Neural progenitor cell (in vitro differentiated cells): ENCODE measurements at places on chromosomes 2 and 18.

GRCh38 chr2:148642891-148643416 lies 1.6 kb upstream of the EPC2 start:
- no peak for DNase-seq

DNA sequence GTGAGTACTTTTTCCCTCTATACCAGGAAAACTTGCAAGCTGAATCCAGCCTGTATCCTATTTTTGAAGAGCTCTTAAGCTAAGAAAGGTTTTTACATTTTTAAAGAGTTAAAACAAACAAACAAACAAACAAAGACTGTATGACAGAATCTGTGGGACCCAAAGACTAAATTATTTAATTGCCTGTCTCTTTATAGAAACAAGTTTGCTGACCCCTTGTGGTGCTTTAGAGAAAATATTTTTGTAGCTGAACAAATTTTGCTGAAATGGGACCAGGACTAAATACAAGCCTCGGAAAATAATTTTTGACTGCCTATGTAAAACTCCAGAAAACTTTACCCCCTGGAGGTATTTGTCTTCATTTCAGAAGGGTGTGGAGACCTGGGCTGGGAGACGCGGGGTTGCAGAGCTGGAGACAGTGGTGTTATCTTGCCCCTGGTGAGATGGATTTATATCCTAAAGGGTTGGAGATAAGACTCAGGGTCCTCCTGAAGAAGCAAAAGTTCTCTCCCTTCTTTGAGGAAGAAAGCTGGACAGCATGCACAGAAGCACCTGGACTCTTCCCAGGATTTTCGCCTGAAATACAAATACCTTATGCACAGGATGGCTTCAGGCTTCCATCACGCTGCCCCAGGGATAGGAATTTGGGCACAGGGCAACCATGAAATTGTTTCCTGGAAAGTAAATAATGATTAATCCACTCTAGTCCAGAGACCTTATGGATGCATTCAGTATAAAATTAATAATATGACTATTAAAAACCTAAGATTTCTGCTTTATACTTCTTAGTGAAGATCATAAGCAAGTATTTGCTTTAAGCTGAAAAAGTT lies 54.3 kb downstream of the TMX3 start:
- peak; percentile 72 for DNase-seq

GRCh38 chr2:130899306-130899705 lies 62.6 kb downstream of the ARHGEF4 start:
- DNase-seq, result no peak

- no peak for DNase-seq
These were observed 180.3 kb downstream of the ANKRD44 start for GRCh38 chr2:197130318-197130717.

DNA sequence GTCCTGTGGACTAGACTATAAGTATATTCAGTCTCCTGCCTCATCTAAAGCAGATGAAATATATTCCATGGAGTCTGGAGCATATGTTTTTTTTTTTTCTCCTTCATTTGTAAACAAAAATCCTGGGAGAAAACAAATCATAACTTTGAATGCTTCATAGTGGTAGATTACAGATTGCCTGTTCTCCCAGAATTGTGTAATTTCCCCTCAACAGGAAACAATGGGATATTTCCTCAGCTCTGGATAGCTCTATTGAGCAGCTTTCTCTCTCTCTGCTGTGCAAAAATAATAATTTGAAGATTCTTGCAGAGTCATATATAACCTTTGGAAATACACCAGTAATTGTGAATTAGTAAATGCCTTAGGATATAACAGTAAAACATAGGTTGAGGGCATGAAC lies 1406.6 kb upstream of the ACVR2A start:
- no peak for DNase-seq

DNA sequence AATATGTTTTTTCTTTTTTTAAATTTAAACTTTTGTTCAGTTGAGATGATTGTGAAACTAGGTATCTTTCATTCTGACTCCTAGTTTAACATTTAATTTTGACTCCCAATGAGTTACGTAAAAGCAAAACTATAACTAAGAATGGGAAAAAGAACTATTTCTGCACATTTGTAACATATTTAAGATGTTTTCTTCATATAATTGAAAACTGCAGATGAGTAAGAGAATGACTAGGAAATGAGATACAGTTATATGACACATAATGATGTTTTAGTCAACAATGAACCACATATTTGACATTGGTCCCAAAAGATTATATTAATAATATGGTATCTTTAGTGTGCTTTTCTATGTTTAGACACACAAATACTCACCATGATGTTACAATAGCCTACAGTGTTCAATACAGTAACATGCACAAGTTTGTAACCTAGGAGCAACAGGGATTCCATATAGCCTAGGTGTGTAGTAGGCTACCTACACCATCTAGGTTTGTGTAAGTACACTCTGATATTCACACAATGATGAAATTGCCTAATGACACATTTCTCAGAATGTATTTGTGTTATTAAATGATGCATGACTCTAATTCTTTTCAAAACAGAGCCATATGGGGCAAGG lies 12.6 kb downstream of the ERMN start:
- no peak for DNase-seq

GRCh38 chr2:56202381-56203121 lies 18.8 kb downstream of the CCDC85A start:
- DNase-seq, result no peak

- DNase-seq, result peak; percentile 82
These were observed 141.8 kb downstream of the CTIF start for GRCh38 chr18:48680339-48681250.

DNA sequence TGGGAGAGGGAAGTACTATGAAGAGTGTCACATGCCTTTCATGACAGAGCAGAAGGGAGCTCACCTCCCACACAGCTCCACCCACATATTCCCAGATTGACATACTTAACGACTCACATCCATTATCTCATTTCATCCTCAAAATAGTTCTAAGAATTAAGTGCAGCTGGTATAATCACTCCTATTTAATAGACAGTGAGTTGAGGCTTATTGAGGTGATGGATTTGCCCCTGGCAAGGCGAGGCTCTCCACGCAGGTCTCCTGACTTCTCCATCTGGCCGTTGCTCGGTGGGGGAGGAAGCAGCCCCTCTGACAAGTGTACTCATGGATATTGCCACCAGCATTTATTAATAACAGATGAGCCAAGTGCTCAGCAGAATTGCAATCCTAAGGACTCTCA lies 81.4 kb downstream of the TGOLN2 start:
- DNase-seq, result no peak

DNA sequence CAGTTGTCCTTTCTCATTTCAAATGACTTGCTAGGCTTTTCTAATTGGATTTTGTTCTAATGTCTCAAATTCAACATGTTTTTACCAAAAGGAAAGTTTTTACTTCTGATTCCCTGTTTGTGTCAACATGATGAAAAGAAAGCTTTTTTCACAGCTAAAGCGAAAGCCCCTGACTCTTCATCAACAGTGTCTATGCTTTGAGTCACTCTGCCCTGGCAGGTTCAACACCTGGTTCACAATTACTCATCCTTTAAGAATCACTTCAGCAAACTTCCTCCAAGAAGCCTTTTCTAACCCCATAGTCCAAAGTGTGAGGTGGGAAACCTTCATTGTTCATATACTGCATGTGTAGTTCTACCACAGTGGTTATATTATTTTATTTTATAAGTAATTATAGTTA lies 7.6 kb upstream of the DSG2 start:
- no peak for DNase-seq

GRCh38 chr2:71603851-71604725 lies 150.7 kb downstream of the DYSF start:
- DNase-seq, result no peak

DNA sequence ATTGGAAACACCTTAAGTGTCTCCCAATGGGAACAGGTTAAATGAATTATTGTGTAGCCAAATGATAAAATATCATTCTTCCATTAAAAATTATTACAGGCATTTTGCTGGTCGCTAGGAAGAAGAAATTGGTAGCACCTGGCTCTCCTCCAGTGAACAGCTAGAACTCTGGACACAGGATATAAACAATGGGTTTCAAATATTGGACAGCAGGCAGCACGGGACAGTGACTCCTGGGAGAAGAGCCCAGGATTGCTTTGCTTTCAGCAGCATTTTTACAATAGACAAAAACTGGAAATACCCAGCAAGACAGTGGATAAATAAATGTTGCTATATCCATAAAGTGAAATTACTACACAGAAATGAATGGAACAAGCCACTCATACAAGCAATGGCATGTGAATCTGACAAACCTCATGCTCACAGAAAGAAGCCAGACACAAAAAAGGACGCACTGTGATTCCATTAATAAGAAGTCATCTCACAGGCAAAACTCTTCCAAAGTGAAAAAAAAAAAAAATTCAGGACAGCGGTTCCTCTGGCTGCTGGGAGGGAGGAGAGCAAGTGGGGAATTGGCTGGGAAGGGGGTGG lies 50.5 kb downstream of the LAMA1 start:
- no peak for DNase-seq

- peak; percentile 29 for DNase-seq
These were observed 785.5 kb upstream of the RAB6C start for GRCh38 chr2:129193961-129194360.

DNA sequence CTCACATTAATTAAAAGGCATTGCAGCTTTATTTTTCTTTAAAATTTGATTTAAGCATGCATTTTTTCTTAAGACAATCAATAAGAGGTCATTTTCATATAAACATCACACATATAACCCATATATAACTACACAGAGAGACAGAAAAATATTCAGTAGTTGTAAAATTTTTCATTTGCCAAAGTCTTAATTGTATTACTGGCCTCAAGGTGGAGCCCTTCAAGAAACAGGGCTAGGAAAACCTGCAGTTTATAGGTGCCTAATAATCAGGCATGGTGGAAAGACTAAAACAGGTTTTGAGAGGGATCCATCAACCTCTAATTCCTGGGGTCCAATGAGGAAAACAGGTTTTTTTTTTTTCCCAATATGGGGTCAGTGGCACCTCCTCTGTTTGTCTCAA lies 71.3 kb upstream of the ZNF804A start:
- no peak for DNase-seq

DNA sequence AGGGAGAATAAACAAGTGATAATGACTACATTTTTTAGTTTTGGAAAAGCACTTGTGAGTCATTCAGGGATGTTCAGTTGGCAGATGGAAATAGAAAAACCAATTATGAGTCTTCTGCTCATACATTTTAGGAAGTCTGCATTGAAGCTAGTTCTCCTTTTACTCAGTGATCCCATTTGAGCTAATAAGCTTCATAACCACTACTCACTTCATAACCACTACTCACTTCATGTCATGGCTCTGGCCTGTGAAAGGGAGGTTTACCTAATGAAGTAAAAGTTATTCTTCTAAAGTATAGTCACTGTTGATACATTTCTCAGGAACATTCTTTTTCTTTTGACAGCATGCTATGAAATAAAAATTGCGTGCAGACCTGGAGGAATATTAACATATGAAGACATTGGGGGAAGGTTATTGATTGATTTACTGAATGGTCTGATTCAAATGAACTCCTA lies 948.7 kb downstream of the TSN start:
- DNase-seq, result no peak

DNA sequence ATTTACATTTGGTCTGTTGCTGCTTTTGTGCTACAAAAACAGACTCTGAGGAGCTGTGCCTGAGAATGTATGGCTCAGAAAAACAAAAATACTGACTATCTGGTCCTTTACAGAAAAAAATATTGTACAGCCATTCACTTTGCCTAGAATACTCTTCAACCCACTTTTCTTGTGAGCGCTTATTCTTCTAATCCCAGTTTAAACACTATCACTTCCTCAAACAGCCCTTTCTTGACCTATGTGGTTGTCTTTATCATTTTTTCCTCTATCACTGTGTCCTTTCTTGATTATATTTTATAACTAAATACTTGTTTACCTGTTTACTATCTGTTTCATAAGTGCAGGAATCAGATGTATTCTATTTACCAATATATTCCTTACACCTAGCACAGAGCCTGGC lies 33.5 kb downstream of the CUL3 start:
- DNase-seq, result no peak

DNA sequence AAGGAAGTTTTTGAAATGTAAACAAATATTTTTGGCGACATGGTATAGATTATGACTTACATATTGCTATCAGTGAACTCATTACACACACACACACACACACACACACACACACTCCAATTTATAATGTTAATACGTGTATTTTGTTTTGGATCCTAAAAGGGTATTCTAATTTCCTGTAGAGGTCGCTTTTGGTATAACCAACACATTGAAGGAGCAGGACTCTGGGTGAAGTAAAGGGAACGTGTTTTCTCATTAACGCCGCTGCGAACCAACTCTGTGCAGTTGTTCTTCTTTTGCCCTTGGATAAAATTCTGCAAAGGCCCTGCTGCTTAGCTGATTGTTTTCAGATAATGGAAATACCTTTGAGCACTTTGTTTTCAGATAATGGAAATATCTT lies 190.4 kb downstream of the PMAIP1 start:
- DNase-seq, result peak; percentile 47

DNA sequence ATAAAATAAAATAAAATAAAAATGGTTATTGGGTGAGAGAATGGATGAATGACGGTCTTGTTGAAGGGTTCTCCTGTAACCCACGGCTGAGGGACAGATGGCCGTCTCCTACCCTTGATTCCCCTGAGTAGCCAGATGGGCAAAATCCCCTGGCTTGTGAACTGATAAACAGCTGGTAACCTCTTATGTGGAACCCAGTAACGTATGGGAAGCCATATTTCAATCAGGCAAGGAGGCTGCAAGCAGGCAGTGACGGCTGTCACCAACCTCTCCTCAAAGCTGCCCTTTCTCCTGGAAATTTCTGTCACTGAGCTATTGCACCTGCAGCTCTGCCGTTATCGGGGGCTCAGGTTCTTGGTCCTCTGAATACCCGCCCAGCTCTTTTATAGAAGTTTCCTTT lies 165.3 kb upstream of the SMAD2 start:
- no peak for DNase-seq

DNA sequence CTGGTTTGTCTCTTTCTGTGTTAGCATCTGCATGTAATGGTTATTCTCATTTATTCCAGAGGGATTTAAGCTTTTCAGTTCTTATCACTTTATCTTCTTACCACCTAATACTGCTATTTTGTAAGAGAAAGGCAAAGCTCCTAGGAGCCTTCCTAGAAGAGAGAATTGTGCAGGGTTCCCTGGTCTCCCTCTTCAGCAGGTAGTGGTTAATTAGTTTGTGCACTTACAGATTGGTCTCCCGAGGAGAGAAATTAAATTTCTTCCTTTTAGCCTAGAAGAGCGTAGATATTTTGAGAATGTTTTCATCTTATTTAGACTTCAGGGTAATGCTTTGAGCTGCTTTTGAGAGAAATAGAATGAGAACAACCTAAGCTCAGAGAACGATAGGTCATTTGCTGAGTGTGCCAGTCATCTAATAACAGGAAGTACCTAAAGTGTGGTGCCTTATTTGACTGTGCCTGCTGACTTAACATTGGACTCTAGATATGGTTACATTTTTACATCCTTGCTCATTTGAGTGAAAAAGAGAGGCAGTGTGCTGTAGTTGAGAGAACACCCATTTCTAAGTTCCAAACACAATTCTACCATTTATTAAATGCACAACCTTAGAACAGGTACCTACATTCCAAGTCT lies 651.4 kb downstream of the STK39 start:
- DNase-seq, result no peak
